ENCODE measurements at places on chromosomes 3 and 15.

- DNase-seq, result no peak
Measured at GRCh38 chr3:78420611-78421010, 1347.2 kb downstream of the ROBO1 start.

GRCh38 chr15:39657668-39658067 lies 76.8 kb downstream of the THBS1 start:
- no peak for DNase-seq

DNA sequence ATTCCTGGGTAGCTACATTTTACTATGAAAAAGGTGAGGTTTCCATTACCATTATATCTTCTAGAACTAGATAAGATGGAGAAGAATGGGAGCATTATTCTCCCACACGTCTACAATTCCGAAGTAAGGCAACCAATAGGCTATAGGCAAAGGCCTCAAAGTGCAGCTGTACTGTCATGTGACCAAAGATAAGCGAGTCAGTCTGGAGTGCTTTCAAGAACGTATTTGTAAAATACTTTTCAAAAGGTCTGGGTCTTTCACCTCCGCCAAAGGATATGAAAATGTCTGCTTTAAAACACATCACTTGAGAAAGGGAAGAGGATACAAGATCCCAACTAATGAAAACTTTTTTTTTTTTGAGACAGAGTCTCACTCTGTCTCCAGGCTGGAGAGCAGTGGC lies 9.9 kb downstream of the CCPG1 start:
- no peak for DNase-seq

DNA sequence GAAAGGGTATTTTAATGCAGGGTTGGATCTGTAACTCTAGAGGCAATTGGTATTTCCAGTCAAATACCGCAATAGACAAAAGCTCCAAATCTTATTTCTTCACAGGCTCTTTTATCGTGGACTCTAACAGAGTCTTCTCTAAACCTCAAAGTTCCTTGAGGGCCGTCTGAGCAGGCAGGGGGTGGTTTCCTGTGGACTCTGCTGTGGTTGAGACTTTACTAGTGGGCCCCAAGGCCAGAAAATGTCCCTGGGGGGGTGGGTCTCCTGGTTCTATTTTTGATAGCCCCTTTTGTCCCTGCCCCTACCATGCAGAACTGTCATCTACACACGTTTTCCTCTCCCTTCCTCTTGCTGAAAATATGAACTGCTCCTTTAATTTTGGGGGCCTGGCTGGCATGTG lies 80.1 kb downstream of the ASB7 start:
- no peak for DNase-seq

DNA sequence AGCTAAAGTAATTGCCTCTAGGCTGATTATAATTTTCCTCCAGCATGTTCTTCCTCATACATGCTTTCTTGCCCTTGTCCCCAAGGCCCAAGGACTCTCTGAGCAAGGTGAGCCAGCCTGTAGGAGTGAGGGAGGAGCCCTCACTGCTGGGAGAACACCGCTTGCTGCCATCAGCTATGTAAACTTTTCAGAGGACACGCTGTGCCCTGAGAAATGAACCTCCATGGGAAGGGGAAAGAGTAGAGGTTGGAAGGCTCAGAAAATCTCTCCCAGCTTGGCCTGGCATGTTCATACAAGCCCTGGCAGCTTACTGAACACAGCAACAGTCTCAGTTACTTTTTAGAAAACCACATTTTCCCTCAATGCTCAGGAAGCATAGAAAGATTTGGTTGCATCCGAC lies 103.0 kb upstream of the SLC24A5 start:
- no peak for DNase-seq

DNA sequence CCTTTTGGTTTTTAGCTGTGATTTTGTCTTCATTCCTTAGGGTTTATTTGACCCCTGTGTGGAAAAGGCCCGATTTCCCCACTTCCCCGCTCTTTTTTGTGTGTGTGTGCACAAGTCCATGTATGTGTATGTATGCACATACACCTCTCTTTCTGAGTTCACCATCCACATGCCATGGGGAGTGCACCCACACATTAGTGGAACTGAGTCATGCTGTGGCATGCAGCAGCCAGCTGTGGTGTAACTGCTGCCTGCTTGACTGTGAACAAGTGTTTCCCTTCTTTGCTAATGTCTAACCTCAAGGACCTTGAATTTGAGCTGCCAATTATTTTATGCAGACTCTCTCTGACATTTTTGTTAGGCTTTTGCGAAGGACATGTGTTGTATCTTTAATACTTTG lies 434.9 kb upstream of the TPM1 start:
- no peak for DNase-seq

DNA sequence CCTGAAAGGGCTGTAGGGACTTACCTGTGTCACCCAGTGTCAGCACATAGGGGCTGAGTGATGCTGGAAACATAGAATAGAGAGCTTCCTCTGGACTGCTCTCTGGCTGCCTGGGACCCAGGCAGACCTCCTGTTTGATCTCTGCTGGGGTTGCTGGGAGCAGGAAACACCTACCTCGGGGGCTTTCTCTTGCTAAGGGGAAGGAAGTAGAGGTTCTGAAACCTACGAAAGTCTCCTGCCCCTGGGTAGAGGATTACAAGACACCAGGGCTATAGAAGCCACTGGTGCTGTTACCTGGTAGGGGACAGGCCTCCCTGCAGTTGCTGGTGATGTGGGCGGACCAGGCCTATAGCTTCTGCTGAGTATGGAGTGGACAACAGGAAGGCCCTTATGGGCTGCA lies 81.7 kb downstream of the DHX30 start:
- DNase-seq, result no peak

GRCh38 chr3:37753428-37753827 lies 108.3 kb upstream of the CTDSPL start:
- DNase-seq, result no peak

- no peak for DNase-seq
Measured at GRCh38 chr3:14016900-14017475, 107.7 kb downstream of the CHCHD4 start.

- no peak for DNase-seq
Measured at GRCh38 chr3:156631323-156631722, 43.1 kb upstream of the TIPARP start.

DNA sequence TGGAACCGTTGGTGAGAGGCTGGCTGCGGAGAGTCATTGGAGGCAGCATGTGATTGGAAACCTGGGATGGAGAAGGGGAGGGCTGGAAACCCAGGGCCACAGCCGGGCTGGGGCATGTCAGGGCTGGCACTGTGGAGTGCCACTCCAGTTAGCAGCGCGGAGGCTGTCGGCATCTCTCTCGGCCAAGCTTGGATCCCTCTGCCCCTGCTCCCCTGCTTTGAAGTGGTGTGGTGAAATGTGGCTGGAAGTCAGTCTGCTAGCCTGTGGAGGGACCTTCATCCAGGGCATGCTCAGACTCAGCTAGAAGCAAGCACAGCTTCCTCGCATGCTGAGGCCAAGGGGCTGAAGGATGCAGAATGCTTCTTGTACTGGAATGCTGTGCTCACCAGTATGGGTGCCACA lies 13.5 kb downstream of the SLCO3A1 start:
- DNase-seq, result no peak

GRCh38 chr3:162678941-162679340 lies 1182.3 kb downstream of the OTOL1 start:
- DNase-seq, result no peak

- no peak for DNase-seq
Measured at GRCh38 chr3:160286231-160286630, 61.0 kb downstream of the C3orf80 start.

- no peak for DNase-seq
Measured at GRCh38 chr3:144502402-144502801, 530.8 kb downstream of the DIPK2A start.

DNA sequence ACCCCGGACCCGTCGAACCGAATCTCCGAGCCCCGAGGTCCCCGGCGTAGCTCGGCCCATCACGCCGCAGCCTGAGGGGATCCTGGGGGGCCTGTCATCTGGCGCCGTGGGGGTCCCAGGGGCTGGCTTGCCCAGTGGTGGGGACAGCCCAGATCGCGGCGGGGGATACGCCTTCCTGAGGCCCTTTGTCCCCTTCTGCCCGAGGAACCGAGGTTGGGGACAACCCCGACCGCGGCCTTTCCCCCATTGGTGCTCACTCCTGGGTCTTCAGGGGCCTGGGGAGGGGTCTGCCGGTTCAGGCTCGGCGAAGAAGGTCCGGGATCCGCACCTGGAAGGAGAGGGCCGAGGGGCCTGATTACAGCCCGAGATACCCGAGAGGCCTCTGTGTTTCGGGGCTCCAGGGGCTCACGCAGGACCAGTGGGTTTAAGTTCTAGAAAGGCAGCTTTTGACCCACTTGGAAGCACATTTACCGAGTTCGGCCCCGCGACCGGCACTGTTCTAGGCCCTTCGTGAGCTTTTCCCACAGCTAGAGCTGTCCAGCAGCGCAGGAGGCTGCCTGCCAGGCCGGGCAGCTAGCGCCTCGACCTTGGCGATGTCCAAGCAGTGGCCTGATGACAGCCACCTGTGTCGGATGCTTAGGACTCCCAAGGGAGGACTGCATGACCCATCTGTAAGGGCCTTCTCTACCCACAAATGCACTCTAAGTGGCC lies 504 bp downstream of the ABHD2 start:
- peak; percentile 20 for DNase-seq

DNA sequence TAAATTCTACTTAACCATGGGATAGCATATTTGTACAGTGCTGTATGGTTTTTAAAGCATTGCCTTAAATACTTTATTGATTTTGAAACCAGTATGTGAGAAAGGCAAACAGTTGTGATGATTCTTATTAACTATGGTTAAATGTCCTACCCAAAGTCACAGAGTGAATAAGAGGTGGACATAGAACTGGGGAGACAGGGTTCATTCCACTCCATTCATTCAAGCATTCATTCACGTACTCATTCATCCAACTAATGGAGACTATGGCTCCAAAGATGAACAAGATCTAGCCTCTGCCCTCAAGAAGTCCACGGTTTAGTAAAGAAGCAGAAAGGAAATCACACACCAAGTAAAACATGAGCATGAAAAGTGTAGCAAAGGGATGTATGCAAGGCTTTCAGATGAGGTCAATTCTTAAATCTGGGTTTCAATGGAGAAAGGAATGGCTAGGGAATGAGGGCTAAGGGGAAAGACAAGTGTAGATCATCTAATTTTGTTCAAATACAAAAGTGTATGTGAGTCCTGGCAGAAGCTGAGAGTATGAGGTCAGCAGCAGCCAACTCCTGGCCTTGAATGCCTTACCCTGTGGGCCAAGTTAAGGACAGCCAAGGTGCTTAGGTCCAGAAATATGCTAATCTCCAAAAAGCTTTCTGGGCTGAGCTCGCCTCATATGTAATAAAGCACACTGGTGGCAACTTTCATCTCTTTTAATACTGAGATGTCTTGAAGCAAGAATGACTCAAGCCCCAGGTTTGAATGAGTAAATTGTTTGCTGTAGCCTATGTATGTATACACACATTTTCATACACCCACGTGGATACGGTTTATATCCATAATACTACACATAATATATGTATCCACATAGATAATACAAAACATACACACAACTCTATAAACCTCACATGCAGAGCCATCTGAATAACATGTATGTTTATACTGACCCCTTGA lies 4.3 kb downstream of the TNIK start:
- DNase-seq, result no peak

DNA sequence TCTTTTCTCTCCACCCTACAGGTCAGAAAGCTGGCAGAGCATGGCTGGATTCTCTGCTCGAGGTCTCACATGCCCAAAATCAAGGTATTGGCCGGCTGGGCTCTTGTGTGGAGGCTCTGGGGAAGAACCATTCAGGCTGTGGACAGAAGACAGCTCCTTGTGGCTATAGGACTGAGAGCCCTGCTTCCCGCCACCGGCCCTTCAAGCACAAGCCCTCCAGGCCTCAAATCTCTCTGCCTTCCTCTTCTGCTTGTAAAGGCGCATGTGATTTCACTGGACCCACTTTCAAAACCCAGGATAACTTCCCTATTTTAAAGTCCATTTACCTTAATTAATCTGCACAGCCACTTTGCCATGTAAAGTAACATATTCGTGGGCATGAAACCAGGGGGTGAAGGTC lies 36.2 kb upstream of the MGLL start:
- no peak for DNase-seq

All from nephron progenitor cell (in vitro differentiated cells).